ENCODE measurements at places on chromosomes 7 and 10.

GRCh38 chr10:34941471-34942357, 126.6 kb upstream of the PARD3 start:
- DNase-seq = no peak

DNA sequence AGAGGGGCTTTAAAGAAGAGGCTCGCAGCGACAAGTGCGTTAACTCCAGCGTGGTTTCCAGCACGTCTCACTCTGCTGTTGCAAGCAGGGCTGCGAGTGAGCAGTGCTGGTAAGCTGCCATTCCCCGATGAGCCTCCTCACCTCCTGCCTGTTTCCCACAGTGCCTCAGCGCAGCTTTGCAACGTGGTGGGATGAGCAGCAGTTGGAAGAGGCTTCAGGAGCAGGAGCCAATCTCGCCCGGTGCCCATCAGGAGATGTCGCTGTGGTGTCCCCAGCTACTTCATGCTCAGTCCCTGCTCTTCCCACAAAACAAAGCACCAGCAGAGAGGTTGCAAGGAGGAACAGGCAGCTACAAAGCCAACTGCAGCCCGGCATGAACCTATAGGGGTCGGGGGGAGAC, 2.4 kb upstream of the ADARB2 start:
- no peak for DNase-seq

GRCh38 chr7:132410385-132410784, 165.9 kb downstream of the PLXNA4 start:
- no peak for DNase-seq

GRCh38 chr7:80272560-80273239, 138.1 kb downstream of the GNAI1 start:
- DNase-seq = no peak

DNA sequence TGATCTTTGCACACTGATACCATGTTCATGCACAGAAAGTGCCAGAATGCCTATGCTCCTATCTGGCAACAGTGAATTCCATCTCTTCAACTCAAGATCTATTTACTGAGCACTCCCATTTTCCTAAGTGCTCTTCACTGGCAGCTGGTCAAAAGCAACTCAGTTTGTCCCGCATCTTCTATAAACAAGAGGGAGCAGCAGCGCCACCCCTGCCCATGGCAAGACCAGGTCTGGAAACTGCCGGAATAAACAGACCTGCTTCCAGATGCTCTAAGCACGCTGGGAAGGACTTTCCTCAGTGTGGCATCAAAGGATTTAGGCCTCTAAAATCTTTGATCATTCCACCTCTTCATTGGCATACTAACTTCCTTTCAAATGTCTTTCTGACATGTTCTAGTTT, 104.4 kb upstream of the MACROH2A2 start:
- DNase-seq = no peak
